ENCODE measurements at places on chromosomes 4 and X.
A peak's percentile ranks its signal among the peaks of the same experiment; 100 is the strongest.

DNA sequence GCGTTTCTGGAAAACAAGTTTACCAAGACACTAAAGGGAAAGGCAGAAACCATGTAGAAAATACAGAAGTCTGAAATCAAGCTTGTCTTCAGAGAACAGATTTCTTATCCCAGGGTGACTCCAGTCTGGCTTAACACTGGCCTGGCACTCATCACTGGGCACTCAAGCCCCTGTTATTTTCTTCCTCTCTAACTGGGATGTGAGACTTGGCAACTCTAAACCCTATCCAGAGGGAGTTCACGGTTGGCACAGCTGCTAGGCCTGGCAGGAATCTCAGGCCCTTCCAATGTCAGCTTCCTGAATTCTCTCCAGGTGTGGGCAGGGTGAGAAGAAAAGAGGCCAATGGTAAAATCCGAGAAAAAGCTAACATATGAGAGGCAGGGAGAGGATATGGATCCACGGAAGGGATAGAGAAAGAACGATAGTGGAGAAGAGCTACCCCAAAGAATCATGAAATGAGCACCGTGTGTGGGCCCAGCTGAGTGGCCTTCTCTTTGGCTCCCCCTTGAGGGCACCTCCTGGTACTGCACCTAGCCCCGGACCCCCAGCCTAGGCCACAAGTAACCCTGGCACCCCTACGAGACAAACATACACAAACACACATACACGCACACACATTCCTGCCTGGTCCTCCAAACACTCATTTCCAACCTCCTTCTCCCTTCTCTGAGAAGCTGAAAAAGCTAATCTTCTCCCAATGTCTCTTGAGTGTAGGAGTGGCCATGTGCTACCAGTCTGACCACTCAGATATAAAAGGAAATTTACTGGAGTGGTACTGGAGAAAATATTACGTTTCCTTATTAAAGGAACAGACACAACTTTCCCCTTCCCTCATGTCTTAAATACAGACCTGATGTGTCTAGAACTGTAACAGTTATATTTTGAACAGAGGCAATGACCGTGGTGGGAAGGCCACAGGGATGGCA, 16.6 kb upstream of the PTCHD1 start:
- peak; percentile 1 for DNase-seq

DNA sequence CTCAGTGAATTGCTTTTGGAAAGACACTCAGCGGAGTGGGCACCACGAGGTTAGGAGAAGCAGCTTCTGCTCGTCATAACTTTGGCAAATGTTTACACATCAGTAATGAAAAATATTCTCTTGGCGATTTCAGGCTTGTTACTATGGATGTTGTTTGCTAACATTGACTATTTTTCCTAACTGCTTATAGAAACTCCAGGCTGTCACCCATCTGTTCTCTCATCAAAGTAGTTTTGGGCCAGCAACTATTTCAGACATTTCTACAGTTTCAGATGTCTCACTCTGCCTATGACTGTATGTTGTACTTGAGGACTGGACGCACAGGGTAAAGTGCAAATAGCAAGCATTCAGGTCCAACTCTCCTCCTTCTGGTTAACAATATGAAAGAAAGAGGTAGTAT, 346.7 kb downstream of the TRIML1 start:
- no peak for DNase-seq

DNA sequence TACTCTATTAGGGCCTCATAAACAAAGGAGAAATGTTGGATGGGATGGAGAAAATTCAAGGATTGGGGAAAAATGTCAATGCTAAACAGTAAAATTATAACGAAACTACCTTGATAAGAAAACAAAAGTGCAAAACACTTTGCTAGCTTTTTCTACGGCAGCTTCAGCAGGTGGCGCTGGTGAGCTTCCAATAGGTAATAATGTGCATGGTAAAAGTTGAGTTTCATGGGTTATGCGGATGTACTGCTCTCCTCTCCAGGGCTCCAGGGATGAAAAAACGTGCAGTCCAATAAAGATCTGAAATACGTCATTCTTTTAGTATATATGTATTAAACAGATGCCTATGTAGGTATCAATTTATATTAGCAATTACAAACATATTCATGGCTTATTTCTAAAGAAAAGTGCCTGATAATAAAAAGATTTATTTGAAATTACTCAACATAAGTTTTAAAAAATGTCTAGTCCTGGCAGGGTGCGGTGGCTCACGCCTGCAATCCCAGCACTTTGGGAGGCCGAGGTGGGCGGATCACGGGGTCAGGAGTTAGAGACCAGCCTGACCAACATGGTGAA, 239.6 kb downstream of the GRXCR1 start:
- DNase-seq = peak; percentile 6

- DNase-seq = no peak
These were observed 73.1 kb upstream of the FMR1 start for GRCh38 chrX:147838465-147839131.

DNA sequence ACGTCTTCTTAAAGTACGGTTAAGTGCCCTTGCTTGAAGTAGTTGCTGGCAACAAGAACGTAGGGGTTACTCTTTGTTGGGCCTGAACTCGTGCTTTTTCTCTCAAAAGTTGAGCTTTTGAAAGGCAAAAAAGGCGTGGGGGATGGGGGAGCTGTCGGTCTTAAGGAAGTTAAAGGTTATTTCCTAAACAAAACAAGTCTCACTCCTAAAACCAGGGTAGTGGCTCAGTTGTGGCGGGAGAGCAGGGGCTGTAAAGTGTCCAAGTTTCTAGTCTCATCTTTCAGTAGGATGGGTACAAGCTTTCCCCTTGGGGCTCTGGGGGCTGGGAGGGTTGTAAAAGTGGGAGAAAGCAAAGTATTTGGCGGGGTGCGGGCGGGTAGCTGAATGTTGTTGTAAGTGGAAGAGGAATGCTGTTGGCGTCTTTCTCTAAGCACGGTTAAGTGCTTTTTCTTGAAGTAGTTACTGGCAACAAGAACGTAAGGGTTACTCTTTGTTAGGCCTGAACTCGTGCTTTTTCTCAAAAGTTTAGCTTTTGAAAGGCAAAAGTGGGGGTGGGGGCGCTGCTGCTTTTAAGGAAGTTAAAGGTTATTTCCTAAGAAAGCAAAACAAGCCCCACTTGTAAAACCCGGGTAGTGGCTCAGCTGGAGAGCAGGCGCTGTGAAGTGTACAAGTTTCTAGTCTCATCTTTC, 904 bp upstream of the WDR1 start:
- peak; percentile 36 for DNase-seq

- DNase-seq = no peak
These were observed 119.5 kb upstream of the LIMCH1 start for GRCh38 chr4:41418444-41418843.

GRCh38 chrX:107452581-107452980, 3.1 kb downstream of the FRMPD3 start:
- no peak for DNase-seq

- DNase-seq = no peak
These were observed 377.1 kb upstream of the LCORL start for GRCh38 chr4:18398661-18399060.

DNA sequence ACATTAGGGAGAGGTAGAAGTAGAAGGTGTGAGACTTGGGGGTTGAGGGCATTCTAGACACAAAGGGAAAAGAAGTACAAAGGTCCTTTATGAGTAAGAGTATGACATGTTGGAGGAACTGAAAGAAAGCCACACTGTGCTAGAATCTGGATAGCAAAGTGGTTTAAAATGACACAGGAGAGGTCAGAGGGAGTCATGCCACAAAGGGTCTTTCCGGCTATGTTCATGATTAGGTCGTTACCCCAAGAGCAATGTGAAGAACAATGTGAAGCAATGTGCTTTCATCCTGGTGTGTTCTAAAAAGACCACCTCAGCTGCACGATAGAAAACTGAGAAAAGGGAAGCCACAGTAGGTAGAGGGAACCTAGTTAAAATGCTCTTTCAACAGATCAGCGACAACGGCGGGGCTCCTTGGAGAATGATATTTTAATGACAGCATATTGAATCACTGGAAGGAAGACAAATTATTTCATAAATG, 29.2 kb downstream of the SMIM14 start:
- DNase-seq = no peak

DNA sequence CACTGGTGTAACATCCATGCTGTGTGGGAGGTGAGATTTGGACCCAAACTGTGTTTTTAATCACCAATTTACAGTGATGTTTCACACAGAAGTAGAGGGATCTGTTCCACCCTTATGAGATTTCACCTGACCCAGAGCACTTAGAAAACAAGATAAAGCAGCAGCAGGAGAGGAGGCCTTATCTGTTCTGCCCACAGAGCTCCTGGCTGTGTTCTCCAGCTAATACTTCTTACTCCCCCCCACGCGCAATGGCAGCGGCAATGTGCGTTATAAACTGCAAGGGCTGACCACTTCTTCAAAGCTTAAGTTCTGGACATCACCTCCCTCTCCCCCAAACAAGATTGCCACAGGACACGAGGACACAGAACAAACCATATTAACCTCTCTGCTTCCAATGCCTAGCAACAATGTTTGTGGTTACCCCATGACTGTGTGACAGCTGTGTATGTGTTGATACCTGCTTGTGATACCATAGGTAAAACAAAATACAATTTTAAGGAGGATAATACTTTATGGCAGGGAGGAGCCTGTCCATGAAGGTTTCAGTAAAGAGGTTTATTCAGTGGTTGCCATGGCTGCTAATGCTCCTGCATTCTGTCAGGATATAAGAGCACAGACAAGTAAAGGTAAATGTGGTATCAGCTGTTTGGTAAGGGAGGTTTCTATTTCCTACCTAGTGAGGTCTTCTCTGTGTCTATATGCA, 210.0 kb downstream of the SOWAHB start:
- DNase-seq = no peak

DNA sequence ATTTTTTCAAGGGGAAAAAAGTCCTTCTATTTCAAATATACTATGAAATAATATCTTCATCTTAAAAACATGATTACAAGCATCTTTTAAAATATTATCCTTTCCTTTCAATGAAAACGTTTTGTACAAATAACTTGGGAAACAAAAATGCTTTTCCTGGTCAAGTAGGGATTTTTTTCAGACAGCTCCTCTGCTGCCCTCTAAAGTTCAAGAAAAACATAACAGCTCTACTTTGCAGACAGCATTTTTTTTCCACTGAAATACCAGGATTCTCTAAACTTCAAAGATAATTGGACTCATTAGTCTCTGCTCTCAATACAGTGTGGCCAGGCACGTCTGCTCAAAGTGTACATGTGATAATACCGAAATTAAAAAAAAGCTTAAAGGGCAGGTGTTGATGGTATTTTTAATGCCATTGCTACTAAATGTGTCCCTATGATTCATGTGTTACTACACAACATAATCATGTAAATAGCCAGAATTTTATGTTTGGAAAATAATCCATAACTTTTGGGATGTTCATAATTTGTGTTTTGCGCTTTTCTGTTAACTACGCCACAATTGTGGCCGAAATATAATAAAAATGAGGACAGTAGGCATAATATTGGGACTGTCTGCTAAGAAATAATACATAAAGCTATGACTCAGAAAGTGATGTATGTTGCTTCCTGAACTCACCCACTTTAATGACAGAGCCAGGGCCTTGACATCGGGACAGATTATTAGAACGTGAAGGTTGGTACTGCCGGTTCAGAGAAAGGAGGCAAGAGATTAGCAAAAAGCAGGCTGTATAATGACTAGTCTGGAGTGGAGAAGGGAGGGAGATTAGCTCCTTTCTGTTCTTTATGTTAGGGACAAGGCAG, 478.9 kb downstream of the KCNIP4 start:
- DNase-seq = no peak

GRCh38 chr4:110247591-110247990, 49.2 kb upstream of the ELOVL6 start:
- no peak for DNase-seq
